ENCODE measurements at places on chromosomes 11 and 22.

GRCh38 chr11:5234381-5234834 lies at the start of gene HBD:
TSS of gene HBD (minus strand) at chr11:5234483. CDS start at chr11:5234433, 50 bp downstream.
- peak; percentile 27 for DNase-seq

DNA sequence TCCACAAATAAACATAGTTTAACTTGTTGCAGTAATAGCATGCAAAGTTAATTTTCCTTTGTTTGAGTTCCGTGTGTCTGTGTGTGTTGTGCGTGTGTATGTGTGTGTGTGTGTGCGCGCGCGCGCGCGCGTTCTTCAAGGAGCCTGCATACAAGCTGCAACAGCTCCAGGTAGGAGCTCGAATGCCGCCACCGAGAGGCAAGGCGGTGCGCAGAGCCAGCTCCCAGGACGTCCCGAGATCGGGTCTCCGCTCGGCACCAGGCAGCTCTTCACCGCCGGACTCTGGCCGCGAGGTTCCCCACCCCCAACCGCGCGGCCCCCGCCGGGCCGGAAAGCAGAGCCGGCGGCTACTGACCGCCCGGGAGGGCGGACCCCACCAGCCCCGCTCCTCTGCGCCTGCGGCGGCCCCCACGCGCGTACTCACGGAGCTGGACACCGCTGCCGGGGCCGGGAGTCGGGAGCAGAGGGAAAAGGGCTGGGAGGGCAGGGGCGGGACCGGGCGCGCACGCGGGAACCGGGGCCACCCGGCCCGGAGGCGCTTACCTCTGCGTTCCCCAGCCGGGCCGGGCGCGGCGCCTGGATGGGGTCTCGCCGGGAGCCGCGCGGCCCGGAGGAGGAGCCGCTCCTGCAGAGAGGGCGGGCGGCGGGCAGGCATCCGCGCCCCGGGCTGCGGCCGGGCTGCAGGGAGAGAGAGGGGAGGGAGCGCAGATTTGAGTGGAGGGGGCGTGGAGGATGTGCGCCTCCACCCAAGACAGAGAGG lies 40.4 kb upstream of the AKIP1 start:
- peak; percentile 3 for DNase-seq

- no peak for DNase-seq
Measured at GRCh38 chr11:30478923-30479322, 107.2 kb downstream of the MPPED2 start.

DNA sequence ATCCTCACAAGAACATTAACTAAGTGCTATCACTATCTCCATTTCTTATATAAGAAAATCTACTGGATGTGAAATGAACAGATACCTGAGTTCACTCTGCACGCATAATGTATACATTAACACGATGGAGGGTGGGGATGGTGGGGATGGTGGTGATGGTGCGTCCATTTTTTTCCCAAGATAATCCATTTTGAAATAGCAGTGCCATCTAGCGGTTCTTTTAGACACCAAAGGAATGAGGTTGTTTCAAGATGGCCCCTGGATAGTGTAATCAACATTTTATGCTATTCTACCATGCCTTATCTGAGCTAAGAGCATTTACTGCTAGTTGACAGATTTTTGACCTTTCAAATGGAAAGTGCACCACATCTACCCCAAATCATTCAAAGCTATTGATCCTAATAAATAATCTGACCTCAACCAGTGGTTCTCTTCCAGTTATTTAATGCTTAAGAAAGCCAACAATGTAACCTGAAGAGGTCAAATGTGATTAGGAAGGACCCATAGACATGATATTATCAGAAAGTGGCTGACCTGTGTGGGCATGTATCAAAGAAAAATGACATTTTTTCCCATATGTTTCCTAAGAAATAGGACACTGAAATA lies 714.7 kb upstream of the TENM4 start:
- DNase-seq, result peak; percentile 13

- DNase-seq, result no peak
Measured at GRCh38 chr11:65886826-65887722, 1.2 kb downstream of the FIBP start.

DNA sequence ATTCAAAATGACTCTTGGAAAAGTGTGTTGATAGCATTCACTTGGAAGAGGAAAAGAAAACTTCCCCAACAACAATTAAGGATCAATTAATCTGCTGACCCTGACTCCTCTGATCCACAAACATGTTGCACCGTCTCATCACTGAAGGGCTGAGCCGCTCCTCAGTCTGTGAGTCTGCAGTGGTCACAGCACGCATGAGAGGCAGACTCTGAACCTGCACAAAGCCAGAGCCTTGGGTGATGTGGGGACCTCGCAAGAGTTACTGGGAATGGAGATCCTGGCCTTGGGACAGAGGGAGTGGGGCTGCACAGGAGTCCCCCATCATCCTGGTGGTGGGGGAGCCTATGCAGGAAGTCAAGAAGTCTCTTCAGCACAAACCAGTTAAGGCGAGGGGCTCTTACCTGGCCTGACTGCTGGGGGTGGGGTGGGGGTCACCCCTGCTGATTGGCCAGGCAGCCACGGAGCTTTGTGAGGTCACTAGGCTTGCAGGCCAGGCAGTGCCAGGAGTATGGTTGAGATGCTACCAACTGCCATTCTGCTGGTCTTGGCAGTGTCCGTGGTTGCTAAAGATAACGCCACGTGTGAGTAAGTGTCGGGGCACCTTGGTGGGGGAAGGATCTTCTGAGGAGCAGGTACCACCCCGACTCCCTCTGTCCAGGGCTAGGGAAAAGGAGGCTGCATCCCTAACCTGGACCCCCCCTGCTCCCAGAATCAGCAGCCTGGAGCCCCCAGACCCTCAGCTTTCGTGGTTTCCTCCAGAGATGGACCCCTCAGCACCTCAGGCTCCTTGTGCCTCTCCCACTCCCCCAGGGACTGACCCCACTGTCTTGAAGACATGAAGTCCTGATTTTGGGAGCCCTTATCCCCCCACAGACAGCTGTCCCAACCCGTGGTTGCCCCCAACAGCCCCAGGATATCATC lies at the start of gene ACR:
Gene ACR (plus strand): TSS at position 477 of the 921 bp plus-strand sequence. CDS start 32 bp downstream, at position 509.
- DNase-seq, result no peak

DNA sequence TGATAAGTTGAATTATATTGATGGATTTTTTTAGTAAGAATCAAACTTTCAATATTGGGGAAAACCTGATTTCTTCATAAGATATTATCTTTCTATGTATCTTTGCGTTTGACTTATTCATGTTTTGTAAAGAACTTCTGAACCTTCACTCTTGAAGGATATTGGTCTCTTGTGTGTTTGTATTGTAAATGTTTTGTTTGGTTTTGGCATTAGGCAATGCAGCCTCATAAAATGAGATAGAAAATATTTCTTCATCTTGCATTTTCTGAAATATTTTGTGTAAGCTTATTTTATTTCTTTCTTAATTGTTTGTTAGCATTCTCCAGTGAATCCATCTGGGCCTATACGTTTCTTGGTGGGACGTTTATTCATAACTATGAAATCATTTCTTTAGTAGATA lies 271.9 kb downstream of the RAB38 start:
- no peak for DNase-seq

- DNase-seq, result no peak
Measured at GRCh38 chr11:73270855-73271477, 1.2 kb upstream of the P2RY6 start.

DNA sequence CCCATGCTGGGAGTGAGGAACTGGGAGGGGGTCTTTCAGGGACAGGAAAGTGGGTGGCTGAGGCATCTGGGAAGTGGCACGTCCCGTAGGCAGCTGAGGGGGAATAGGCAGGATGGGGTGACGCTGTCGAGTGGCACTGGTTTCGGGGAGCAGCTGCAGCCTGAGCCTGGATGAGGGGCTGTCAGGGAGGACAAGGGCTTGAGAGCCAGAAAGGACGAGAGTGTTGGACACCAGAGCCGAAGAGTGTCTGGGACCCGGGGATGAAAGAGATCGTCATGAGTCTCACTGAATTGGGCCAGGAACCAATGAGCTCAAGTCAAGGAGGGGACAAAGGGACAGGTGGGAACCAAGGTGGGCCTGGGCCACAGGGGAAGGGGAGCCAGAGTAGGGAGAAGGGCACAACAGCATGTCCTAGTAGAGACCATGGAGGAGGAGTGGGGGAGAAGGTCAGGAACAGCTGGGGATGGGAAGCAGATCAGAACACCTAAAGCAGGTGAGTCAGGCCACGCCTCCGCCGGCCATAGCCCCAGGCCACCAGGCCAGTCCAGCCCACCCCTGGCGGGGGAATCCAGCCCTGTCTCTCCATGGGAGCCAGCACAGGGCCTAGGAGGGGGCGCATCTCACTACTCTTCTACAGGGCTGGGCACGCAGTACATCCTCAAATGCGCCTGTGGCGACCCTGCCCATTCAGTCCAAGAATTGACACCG lies 4.2 kb downstream of the RAB3IL1 start:
- no peak for DNase-seq

- DNase-seq, result no peak
Measured at GRCh38 chr22:45966320-45966894, 10.6 kb downstream of the WNT7B start.

DNA sequence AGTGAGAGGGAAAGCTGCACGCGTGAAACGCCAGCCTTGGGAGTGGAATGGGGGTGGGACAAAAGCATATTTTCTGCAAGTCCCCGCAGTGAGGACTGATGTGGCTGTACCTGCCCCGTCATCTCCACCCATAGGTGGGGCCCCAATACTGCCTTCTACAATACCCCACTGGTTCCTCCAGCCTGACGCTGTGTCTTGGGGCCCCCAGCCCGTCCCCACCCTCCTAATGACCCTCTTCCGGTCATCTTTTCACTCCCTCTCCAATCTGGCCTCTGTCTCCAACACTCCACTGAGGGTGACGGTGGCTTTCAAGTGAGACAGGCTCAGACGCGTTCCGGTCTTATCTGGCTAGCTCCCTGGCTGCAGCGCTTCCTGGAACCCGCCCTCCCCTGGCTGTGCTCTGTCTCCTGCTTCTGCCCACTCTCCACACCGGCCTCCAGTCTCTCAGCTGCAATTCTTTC lies 104.2 kb downstream of the MICAL3 start:
- no peak for DNase-seq

- peak; percentile 96 for DNase-seq
Measured at GRCh38 chr22:30609260-30610185, 2.5 kb downstream of the TCN2 start.

DNA sequence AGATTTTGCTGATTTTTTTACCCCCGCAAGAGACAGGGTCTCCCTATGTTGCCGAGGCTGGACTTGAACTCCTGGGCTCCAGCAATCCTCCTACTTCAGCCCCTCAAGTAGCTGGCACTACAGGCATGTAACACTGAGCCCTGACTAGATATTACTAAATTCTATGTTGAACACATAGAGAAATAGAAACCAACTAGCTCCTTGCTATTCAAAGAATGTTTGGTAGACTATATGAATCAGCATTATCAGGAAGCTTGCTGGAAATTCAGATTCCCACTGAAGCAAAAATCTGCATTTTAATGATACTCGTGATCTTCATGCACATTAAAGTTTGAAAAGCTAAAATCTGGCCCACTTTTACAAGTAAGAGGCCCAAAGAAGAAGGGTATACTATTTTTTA lies 11.9 kb downstream of the TMEM41B start:
- DNase-seq, result peak; percentile 59

DNA sequence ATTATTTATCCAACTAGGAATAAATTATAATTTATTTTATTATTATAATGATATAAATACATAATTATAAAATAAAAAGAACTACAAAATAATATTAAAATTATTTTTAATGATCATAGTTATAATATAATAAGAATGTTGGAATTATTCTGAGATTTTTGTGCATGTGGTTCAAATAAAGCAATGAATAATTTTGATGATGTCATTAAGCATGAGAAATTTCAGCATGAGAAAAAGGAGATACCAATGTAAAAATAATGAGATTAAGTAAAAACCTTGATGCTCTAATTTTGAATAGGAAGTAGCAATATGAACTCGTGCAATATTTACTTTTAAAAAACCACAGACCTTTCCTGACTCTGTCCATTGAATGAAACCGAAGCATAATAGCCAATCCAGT lies 181.8 kb upstream of the MTNR1B start:
- DNase-seq, result no peak

- DNase-seq, result no peak
Measured at GRCh38 chr22:37519268-37520195, at the start of gene CARD10. TSS of gene CARD10 (minus strand) at chr22:37519415. CDS start at chr22:37519200, 215 bp downstream.

DNA sequence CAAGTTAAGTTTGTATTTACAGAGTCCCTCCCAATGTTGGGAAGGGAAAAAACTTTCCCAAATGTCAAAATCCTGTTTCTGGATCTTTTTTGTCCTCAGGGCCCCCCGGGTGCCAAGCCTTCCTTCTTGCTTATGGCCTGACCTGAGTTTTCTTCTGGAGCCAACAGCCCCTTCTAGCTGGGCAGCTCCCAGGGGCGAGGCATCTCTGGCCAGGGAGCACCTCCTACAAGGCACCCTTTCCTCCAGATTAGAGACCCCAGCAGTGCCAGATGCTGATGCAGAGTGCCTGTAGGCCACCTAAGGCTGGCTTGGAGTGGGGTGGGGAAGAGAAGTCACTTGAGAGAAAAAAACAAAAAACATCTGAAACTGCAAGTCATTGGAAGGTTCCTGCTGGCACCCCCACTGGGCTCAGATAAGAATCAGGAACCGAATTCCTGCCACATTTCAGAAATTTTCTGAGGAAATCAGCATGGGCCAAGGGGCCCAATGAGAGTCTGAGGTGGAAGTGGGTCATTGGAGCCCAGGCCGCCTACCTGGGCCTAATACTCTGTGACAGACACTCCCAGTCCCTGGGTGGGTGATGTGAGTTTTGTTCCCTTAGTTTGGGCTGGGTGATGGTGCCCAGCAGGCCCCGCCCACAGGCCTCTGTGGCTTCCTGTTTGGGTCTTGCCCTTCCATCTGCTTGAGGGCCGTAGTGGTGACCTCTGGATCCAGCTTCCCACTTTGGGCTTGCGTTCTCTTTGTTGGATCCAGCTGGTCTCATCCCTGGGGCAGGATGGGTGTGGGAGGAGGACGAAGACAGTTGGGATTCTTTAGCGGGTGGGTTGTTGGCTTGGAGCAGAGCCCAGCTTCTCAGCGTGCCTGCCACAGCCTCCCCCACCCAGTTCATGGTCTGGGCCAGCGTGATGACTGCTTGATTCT lies 40.6 kb downstream of the PARVA start:
- DNase-seq, result no peak

DNA sequence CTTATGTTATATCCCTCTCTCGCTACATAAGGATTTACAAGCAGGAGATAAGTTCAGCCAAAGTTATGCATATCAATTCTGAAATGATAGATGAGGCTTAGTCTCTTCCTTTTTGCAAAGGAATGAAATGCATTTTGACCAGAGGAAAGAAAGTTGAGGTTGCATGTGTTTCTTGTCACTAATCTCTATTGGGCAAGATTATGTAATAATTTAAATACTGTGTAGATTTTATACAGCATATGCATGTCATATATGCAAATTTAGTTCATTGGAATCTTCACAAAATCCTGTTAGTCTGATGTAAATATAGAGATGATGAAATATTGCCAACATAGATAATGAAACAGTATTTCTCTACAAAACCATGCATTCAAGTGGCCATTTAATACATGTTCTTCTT lies 858.7 kb upstream of the RAG2 start:
- no peak for DNase-seq

GRCh38 chr11:107751082-107751481 lies 39.2 kb upstream of the SLN start:
- no peak for DNase-seq
